ENCODE measurements at places on chromosomes 4 and X. TPM values are rescaled to one million over a fixed set of nuclear protein-coding genes. Genes with fewer than 3 reads are reported as not detected.

DNA sequence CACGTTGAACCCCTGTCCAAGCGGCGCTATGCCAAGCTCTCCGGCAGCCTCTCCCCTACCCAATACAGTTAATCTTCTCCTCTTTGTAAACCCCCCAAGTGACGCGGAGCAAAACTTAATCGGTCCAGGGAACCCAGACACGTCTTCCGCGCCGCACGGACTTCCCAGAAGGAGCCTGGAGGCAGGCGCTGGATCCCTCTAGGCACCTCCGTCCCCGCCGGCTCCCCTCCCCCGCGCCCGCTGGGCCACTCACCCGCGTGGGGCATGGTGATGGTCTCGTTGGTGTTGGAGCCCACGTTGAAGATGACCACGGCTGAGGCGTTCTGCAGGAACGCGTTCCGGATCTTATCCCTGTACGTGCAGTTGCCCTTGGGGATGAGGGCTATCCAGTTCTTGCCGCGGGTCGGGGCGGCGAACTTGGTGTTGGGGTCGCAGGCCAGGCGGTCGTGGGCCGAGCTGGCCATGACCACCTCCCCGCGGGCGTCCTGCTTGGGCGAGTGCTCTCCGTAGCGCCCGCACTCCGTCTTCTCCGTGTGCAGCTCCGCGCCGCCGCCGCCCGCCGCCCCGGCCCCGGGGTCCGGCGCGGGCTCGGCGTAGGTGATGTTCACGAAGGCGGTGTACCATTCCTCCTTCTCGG is 1.1 kb downstream of the RNF150 start:
- DNase-seq, result no peak

- DNase-seq, result no peak
Observed at GRCh38 chr4:183182873-183183725, 84.0 kb downstream of the WWC2 start.

GRCh38 chrX:110836982-110837381 is 41.4 kb upstream of the CHRDL1 start:
- no peak for DNase-seq

DNA sequence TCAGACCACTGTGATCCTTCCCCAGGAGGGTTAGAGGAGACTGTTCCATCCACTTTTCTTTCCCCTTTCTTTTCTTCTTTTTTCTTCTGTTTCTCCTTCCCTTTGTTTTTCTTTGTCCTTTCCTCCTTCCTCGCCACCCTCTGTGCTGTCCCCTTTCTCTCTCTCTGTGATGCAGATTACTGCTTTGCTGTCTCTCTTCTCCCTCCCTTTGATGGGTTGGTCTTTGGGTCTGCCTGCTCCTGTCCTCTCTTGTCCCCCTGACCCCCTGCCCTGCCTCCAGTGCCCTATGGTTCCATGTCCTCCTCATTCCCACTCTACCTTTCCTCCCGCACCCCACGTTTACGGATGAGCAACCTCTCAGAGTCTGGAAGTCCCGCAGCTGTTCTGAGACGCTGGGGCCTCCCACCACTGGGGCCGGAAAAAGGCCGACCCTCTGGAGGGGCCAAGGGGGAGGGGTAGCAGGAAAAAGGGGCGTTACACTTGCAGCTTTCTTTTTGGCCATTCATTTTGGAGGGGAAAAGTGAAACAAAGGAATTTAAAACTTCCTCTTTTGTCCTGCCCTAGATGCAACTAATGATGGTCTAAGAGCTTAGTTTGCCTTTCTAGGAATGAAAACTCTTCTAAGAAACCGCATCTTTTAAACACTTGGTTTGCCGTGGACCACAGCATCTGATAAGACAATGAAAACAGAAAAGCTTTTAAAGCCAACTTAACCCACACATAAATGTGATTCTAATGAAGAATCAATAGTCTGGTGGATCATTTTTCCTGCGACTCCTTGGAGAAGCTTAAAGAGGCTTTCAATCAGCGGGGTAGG is 24.5 kb upstream of the TSR2 start:
- no peak for DNase-seq

DNA sequence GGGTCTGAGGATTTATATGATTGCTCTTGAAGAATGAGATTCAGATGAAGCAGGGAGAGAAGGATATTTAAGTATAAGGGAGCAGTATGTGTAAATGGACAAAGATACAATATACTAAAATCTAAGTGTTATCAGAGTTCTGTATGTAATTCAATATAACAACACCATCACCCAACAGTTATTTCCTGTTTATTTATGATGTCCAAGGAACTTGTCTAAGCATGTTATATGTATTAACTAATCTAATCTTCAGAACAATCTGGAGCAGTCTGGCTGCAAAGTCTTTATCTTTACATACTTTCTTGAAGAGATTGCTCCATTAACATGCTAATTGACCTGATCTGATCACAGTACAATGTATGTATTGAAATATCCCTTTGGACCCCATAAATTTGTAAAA is 203.8 kb upstream of the WDFY3 start:
- DNase-seq, result no peak

MAGEB10 gene
- not detected for total RNA-seq
